ENCODE measurements at places on chromosomes 7 and 10.

- DNase-seq, result no peak
Measured at GRCh38 chr7:132183781-132184380, 392.4 kb downstream of the PLXNA4 start.

GRCh38 chr7:139523199-139523941 lies at the start of gene CLEC2L:
TSS of gene CLEC2L (plus strand) at chr7:139523685. CDS start at chr7:139523928, 243 bp downstream.
- no peak for DNase-seq

GRCh38 chr7:88105231-88105630 lies 114.6 kb downstream of the SRI start:
- DNase-seq, result no peak

DNA sequence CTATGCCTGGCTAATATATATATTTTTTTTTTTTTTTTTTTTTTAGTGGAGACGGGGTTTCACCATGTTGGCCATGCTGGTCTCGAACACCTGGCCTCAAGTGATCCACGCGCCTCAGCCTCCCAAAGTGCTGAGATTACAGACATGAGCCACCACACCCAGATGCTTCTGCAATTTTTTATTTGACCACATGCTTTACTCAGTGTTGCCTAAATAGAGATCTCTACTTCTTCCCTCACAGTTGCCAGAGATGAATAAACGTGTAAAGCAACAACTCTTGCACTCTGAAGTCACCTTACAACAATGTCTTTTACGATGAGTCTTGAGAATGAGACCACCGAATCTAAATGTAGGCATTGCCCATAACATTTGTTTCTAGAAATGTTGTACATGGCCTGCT lies 107.9 kb upstream of the FRMD4A start:
- DNase-seq, result no peak

- DNase-seq, result no peak
Measured at GRCh38 chr7:45921381-45921698, 268 bp upstream of the IGFBP3 start.

DNA sequence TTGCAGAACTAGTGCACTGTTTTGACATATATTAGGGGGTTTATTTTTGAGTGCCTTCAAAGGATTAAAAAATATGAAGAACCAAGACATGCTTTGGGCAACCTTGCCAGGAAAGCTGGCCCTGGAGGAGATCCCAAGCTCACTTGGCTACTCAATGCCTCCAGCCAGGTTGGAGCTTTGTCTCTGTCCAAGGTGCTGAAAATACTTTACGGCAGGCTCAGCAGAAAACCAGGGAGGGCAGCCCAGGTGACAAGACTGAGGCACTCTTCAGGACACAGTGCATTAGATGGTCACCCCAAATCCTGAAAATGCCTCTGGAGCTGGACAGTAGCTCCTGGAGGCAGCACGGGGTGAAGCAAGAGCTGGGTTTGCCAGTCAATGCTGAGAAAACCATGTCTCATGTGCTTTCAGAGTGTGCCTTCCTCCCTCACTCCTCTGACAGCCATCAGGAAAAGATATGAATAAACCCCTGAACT lies 5.8 kb upstream of the KCNH2 start:
- DNase-seq, result no peak

All from NCI-H510A treated with DMSO at 0.1 percent for 48 hours (cell line).